Astrocyte of the hippocampus (primary cell): ENCODE measurements at places on chromosomes 13 and 19.

- DNase-seq = peak; percentile 49
Observed at GRCh38 chr19:18009412-18010066, 1.6 kb downstream of the ARRDC2 start.

DNA sequence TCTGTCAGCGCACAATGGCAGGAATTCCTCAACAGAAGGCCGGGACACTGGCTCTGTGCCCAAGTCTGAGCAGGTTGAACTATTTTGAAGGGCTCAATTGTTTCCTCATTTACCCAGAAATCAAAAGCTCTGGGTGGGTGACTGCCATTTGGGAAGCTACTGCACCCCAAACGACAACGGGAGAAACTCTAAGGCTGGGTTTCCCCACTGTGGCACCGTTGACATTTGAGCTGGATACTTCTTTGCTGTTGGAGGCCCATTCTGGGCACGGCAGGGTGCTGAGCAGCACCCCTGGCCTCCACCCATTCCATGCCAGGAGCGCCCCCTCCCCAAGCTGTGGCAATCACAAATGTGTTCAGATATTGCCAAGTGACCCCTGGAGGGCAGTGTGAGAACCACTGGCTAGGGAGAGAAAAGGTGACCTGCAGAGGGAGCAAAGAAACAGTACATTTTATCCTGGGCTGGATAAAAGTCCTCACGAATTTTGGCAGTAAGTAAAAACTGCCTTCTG lies 62.5 kb downstream of the RFX2 start:
- peak; percentile 73 for DNase-seq

GRCh38 chr13:109440320-109440719 lies 346.1 kb downstream of the IRS2 start:
- DNase-seq = no peak

DNA sequence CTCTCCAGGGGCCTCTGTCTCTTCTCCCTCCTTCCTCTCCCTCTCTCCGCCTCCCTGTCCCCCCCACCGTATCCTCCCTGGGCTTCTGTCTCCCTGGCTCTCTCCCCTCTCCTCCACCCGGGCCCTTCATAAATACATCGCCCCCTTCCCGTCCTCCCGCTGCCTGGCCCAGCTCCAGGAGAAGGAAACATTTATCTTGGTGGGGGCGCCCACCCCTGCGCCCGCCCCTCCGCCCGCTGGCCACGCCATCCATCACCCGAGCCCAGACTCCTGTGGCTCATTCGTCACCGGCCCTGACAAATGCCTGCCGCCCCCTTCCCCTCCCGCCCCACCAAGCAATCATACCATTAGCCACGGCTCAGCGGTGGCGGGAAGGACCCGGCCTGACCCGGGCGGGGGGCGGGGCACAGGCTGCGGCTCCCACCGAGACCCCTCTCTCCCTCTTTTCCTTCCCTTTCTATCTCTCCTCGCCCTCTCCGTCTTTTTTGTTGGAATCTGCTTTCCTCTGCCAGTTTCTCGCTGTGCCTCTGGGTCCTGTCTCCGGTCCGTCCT lies 2.6 kb upstream of the MEIS3 start:
- DNase-seq = peak; percentile 66

DNA sequence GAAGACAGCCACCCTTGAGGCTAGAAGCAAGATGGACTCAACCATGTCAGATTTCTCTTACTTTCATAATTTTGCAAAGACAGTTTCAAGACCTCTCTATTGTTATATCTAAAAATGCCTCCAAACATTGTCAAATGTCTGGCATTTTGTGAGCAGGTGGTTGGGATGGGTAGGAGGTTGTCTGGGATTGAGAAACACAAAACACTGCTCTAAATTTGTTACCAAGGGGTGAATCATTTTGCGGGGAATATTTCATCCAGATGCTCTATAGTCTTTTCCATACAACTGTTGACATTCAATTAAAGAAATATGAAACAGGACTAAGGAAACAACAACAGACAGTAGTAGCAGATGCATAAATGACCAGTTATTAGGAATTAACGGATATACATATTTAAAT lies 208.2 kb downstream of the ITGBL1 start:
- no peak for DNase-seq

DNA sequence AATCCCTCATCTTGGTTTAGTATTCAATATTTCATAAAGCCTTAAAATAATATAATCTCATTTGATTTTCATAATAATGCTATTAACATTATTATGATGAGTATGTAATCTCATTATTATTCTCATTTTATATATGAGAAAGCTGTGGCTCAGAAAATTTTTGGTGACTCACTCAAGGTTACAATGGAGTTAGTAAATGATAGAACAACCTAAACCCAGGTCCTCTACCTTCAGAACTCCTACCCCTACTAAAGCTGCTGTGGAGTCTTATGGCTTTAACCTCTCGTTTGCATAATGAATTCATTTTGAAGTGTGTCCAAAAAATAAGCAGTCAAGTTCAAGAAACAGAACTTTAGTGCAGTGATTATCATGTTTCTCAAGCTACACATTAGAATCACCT lies 226.3 kb downstream of the TBC1D4 start:
- DNase-seq = peak; percentile 26

- no peak for DNase-seq
Observed at GRCh38 chr19:42124386-42124901, 7.8 kb downstream of the POU2F2 start.

DNA sequence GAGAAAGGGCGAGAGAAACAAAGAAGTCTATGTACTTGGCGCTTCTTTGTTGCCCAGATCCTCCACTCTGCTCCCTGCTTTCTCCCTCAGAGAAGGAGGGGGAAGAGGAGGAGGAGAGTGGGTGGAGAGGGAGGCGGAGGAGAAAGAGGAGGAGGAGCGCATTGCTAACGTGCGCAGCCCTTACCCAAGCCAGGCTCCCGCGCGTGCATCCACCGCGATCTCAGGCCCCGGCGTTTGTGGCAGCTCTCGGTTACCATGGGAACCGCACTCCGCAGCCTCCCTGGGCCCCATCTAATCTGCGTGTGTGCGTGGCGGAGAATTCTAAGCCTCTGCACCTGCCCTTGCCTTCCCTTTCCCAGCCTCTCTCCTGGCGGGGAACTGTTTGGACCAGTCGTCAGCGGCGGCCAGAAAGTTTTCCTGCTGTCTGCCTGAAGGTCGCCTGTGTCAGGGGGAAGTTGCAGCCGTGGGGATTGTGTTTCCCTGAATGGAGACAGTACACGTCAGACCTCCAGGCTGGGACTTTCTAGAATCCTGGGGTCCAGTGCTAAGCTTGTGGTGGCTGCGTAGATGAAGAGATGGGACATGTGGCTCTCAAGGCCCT lies at the start of gene ERICH6B:
Gene ERICH6B (minus strand): TSS at position 239 of the 601 bp plus-strand sequence. CDS start 18,734 bp downstream, outside the sequence.
- peak; percentile 75 for DNase-seq

GRCh38 chr19:6853868-6854267 lies 33.5 kb upstream of the ADGRE1 start:
- no peak for DNase-seq

DNA sequence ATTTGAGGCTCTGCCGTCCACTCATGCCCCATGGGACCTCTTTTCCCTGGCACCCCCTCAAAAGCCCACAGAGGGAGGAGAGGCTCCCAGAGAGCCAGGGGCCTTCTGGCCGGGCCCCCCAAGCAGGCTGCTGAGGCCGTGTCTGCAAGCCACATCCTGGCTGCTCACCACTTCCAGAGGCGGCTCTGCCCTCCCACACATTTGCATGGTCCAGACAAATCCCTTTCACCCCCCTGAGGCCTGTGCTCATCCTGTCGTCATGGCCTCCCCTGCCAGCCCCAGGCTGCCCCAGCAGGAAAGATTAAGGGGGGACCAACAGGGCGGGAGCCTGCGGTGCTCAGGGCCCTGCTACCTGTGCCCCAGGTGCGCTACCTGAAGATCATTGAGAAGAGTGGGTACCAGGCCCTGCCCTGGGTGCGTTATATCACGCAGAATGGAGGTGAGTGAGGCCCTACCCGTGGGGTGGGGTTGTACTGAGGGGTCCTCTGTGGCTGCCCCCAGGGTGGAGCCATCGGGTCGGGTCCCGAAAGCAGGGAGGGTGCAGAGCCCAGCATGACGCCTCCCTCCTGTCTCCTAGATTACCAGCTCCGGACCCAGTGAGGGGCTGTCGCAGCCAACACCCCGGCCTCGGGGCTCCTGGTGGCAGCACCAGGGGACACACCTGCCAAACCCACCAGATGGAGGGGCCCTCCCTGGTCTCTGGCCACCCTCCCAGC lies 36.3 kb downstream of the AP1M1 start:
- DNase-seq = no peak

GRCh38 chr13:100051070-100051469 lies 37.8 kb upstream of the PCCA start:
- DNase-seq = no peak

DNA sequence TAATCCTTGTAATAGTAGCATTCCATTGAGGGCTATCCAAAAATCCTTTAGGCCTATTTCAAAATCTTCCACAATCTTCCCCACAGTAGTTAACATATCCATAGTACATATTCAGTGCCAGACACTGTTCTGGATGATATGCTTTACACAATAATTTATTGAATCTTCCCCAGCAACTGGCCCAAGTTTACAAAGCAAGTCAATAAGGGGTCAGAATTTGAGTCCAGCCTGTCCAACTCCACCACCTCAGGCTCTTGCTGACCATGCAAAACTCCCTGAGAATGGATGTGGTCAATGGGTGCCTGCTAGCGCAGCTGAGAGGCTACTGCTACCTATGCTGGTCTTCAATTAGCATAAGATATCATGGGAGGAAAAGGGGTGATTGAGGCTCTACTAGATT lies 529.6 kb downstream of the FGF9 start:
- no peak for DNase-seq

- no peak for DNase-seq
Observed at GRCh38 chr13:79155883-79156282, 250.2 kb downstream of the RBM26 start.

DNA sequence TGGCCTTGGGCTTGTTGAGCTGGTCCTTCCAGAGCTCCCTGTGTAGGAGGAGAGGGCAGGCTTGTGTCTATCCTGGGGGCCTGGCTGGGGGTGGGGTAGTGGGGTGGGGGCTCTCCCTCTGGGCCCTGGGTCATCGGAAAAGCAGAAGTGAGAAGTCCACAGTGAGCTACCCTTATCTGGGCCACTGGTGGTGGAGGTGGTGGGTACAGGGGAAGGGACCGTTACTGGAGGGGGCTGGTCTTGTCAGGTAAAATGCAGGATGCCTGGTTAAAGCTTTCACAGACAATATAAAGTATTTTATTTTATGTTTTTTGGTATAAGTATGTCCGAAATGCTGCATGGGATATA lies 342 bp upstream of the SIGLEC10 start:
- DNase-seq = no peak

- peak; percentile 18 for DNase-seq
Observed at GRCh38 chr13:102317593-102317992, 84.3 kb downstream of the FGF14 start.
